ENCODE measurements at places on chromosomes 16 and 17. TPM values are rescaled to one million over a fixed set of nuclear protein-coding genes. Genes with fewer than 3 reads are reported as not detected.

DNA sequence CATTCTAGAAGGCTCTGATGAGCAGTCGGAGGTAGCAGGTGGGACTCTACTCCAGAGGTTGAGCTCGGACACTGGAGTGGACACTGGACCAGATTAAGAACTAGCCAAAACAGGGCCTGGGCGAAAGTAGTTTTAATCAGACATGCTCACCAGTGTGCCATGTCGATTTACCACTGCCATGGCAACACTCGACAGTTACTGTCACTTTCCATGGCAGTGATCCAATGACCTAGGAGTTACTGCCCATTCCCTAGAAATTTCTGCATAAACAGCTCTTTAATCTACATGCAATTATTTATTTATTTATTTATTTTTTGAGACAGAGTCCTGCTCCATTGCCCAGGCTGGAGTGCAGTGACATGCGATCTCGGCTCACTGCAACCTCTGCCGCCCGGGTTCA lies 7.2 kb upstream of the METTL9 start:
- no peaks in the 10 kb centered on the region for H3K36me3 ChIP-seq
- DNase-seq, result no peak
- no peaks in the 10 kb centered on the region for H3K4me1 ChIP-seq
- H3K27ac ChIP-seq, result no peak overlapping the region
- no peak overlapping the region for H3K4me3 ChIP-seq
- H3K27me3 ChIP-seq, result no peaks in the 10 kb centered on the region

- DNase-seq, result no peak
- no peaks in the 10 kb centered on the region for H3K27me3 ChIP-seq
- no peak overlapping the region for H3K27ac ChIP-seq
- H3K4me1 ChIP-seq, result no peaks in the 10 kb centered on the region
Measured at GRCh38 chr16:22347100-22347820, 27.2 kb downstream of the CDR2 start.

DNA sequence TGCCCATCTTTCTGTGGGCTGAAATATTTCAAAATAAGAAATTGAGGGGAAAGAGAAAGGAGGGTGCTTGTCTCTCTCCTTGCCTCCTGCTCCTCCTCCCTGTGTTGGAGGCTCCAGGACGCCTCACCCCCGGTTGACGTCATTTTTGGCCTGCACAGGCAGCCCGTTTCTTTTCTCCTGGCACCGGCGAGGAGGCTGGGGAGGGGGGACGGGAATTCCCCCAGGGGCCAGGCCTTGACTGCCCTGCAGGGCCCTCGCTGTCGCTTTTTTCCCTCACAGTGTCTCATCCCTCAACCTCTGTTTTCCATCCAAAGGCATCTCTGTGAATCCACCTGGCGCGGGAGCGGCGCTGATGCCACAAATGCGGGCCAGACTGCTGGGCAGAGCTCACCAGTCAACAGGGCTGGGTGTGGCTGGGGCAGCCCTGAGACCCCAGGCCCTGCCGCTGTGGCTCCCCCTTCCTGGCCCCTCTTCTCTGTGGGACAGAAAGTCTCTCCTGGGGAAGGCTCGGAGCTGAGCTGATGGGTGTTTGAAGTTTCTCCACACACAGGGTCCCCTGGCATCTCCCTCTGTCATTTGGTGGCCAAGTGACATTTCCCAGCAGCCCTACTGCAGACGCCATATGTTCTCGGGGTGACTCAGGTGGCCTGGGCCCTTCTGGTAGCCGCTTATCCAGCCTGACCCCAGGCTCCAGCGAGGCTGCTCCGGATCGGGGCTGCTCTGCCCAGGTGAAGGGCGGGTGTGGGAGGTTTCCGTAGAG lies 16.0 kb downstream of the CENPX start:
- no peaks in the 10 kb centered on the region for H3K27me3 ChIP-seq
- DNase-seq, result no peak
- H3K4me3 ChIP-seq, result no peak overlapping the region
- peaks cover 35% of the 10 kb centered on the region for H3K4me1 ChIP-seq

DNA sequence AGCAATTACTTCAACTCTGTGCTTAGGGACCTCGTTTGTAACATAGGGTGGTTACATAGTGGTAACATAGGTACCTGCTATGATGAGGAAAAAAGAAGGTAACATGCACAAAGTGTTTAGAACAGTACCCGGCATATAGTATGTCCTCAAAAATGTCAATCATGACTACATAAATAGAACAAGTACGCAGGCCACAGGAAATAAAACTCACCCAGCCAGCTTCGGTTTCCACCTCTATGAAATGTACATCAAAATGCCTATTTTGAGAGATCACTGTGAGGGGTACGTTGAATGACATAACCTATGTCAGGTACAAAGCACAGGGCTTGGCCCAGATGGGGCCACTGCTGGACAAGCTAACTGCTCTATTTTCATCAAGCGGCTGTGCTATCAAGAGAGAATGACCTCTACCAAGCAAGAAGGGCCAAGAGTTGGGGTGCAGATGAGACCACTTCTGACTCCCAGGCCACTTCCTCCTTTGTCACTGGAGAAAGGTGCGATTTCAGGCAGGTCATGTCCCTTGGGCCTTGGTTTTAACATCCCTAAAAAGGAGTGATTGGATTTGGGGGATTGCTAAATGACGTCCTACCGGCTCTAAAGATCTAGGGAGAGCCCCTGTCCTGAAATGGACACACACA lies 45.4 kb downstream of the WSB1 start:
- H3K4me3 ChIP-seq, result no peak overlapping the region
- H3K36me3 ChIP-seq, result no peaks in the 10 kb centered on the region
- no peaks in the 10 kb centered on the region for H3K27me3 ChIP-seq
- peaks cover 8% of the 10 kb centered on the region for H3K4me1 ChIP-seq
- H3K27ac ChIP-seq, result no peak overlapping the region
- no peak for DNase-seq

- no peaks in the 10 kb centered on the region for H3K27me3 ChIP-seq
- DNase-seq, result no peak
- H3K27ac ChIP-seq, result no peak overlapping the region
- H3K4me3 ChIP-seq, result no peak overlapping the region
- H3K4me1 ChIP-seq, result peaks cover 9% of the 10 kb centered on the region
- peaks cover 45% of the 10 kb centered on the region for H3K36me3 ChIP-seq
Measured at GRCh38 chr17:50691550-50692447, 15.9 kb downstream of the ANKRD40 start.

DNA sequence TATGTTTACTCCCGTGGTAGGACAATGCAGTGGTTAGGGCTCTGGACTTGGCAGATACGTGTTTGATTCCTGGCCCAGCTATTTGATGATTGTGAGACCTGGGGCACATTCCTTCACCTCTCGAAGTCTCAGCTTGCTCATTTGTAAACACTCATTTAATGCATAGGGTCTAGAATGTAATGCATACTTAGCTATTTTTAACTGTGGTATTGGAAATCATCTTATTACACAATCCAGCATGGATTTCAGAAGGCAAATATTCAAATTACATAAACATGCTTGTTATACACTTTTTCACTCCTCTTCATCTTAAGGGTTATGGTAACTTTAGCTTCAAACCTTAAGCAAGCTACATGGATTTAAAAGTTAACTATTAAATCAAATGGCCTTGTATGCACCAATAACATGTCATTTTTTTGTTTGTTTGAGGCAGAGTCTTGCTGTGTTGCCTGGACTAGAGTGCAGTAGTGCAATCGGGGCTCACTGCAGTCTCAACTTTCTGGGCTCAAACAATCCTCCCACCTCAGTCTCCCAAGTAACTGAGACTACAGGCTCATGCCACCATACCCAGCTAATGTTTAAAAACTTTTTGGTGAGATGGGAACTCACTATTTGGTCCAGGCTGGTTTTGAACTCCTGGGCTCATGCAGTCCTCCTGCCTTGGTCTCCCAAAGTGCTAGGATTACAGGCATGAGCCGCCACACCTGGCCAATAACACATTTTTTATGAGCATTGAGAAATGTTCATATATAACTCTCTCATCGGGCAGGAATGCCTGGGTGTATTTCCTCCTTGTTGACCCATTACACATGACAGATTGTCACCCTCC lies 52.5 kb downstream of the VAT1L start:
- H3K36me3 ChIP-seq, result no peaks in the 10 kb centered on the region
- no peak for DNase-seq
- H3K27me3 ChIP-seq, result no peaks in the 10 kb centered on the region
- H3K4me3 ChIP-seq, result no peak overlapping the region

DNA sequence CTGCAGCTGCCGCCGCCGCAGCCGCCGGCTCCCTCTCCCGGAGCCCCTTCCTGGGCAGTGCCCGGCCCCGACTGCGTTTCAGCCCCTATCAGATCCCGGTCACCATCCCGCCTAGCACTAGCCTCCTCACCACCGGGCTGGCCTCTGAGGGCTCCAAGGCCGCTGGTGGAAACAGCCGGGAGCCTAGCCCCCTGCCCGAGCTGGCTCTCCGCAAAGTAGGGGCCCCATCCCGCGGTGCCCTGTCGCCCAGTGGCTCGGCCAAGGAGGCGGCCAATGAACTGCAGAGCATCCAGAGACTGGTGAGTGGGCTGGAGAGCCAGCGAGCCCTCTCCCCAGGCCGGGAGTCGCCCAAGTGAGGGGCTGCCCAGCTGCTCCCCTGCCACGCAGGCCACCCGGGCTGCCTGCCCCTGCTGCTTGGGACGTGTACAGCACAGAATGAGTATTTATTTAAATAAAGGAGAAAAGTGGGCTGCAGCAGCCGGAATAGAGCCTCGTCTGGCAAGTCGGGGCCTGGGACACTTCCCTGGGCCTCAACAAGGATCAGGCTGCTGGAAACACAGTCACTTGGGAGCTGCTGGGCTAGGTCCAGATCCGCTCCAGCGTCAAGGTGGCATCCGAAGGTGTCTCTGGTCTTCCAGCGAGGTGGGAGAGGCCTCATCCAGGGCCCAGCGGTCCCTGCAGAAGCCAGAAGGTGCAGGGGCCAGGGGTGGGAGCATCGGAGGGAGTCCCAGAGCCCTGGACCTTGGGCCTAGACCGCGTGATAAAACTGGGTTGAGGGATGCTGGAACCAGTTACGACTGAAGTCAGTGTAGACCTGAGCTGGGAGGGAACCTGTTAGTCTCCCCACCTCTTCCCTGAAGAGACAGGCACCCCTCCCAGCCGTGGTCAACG lies 8.8 kb downstream of the TBX2 start:
- DNase-seq, result no peak
- H3K36me3 ChIP-seq, result no peaks in the 10 kb centered on the region
- peak overlapping the region; percentile 13 for H3K27ac ChIP-seq
- peak overlapping the region; percentile 61 for H3K4me3 ChIP-seq
- peaks cover 50% of the 10 kb centered on the region for H3K27me3 ChIP-seq

DNA sequence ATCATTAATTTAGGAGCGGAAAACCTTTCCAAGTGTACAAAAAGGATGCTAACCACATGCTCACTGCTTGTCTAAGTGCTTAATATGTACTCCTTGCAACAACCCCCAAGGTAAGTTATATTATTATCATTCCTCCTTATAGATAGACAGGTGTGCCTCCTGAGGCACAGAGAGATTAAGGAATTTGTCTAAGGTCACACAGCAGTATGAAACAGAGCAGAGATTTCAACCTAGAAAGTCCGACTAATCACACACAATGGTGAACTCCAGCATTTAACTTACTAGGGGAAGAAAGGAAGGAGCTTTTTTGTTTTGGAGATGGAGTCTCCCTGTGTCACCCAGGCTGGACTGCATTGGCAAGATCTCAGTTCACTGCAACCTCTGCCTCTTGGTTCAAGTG lies 37.0 kb upstream of the USP7 start:
- H3K27ac ChIP-seq, result no peak overlapping the region
- H3K36me3 ChIP-seq, result no peaks in the 10 kb centered on the region
- no peaks in the 10 kb centered on the region for H3K27me3 ChIP-seq
- no peak for DNase-seq
- H3K4me3 ChIP-seq, result no peak overlapping the region

Gene LPO
- total RNA-seq, result not detected

DNA sequence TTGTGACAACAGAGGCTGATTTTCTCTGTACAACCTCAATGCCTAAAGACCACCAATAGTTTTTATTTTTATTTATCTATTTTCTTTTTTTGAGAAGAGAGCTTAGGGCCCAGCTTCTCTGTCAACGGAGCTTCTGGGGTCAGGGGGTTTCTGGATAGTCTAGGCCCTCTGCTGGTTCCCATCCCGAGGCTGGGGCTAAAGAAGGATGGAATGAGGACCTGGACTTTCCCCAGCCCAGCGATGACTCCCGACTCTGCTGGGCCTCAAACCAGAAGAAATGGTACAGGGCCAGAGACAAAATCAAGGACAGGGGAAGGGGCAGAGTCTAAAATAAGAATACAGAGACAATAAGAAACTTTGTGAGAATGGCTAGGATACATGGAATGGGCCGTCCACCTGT lies 5.7 kb upstream of the TSPOAP1 start:
- no peaks in the 10 kb centered on the region for H3K36me3 ChIP-seq
- DNase-seq, result no peak
- peaks cover 12% of the 10 kb centered on the region for H3K27me3 ChIP-seq
- no peak overlapping the region for H3K4me3 ChIP-seq
- H3K4me1 ChIP-seq, result peaks cover 7% of the 10 kb centered on the region
- H3K27ac ChIP-seq, result no peak overlapping the region

DNA sequence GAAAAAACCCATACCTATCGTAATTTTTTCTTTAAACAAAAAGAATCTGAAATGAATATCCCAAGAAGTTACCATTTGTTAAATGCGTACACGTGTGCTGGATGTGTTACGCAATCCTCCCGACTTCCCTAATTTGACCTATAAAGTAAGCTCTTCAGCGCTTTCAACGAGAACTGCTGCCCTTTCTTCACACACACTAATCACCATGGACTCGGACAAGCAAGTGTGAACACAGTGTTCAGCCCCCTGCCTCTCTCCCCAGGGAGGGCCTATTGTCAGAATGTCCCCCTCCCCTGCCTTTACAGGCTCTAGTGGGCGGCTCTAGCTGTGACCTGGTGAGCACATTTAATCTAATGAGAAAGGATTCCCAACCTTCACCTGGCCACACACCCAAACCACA lies 216.1 kb downstream of the CEP112 start:
- H3K27ac ChIP-seq, result no peak overlapping the region
- DNase-seq, result no peak
- H3K4me1 ChIP-seq, result no peaks in the 10 kb centered on the region
- no peaks in the 10 kb centered on the region for H3K27me3 ChIP-seq
- H3K36me3 ChIP-seq, result no peaks in the 10 kb centered on the region

Gene TIMM22
- 16.1 TPM for total RNA-seq

- peaks cover 6% of the 10 kb centered on the region for H3K4me1 ChIP-seq
- DNase-seq, result no peak
- no peak overlapping the region for H3K27ac ChIP-seq
- no peak overlapping the region for H3K4me3 ChIP-seq
- H3K27me3 ChIP-seq, result no peaks in the 10 kb centered on the region
- H3K36me3 ChIP-seq, result no peaks in the 10 kb centered on the region
Measured at GRCh38 chr17:61284746-61285145, 114.9 kb upstream of the TBX2 start.
